ENCODE measurements at places on chromosomes 12 and 14. TPM values are rescaled to one million over a fixed set of nuclear protein-coding genes. Genes with fewer than 3 reads are reported as not detected.

The PIANP gene
- not detected for total RNA-seq

The RFX4 gene
- not detected for total RNA-seq

GRCh38 chr12:84789184-84789583 is 123.4 kb downstream of the SLC6A15 start:
- H3K27me3 ChIP-seq: no peaks in the 10 kb centered on the region
- no peak overlapping the region for H3K4me3 ChIP-seq
- no peak overlapping the region for H3K27ac ChIP-seq
- no peaks in the 10 kb centered on the region for H3K4me1 ChIP-seq
- no peak for DNase-seq

- no peaks in the 10 kb centered on the region for H3K36me3 ChIP-seq
- DNase-seq: no peak
- no peak overlapping the region for H3K27ac ChIP-seq
- peaks cover 4% of the 10 kb centered on the region for H3K4me1 ChIP-seq
- no peaks in the 10 kb centered on the region for H3K27me3 ChIP-seq
- H3K4me3 ChIP-seq: no peak overlapping the region
Measured at GRCh38 chr12:15180325-15180724, 40.9 kb downstream of the RERG start.

DNA sequence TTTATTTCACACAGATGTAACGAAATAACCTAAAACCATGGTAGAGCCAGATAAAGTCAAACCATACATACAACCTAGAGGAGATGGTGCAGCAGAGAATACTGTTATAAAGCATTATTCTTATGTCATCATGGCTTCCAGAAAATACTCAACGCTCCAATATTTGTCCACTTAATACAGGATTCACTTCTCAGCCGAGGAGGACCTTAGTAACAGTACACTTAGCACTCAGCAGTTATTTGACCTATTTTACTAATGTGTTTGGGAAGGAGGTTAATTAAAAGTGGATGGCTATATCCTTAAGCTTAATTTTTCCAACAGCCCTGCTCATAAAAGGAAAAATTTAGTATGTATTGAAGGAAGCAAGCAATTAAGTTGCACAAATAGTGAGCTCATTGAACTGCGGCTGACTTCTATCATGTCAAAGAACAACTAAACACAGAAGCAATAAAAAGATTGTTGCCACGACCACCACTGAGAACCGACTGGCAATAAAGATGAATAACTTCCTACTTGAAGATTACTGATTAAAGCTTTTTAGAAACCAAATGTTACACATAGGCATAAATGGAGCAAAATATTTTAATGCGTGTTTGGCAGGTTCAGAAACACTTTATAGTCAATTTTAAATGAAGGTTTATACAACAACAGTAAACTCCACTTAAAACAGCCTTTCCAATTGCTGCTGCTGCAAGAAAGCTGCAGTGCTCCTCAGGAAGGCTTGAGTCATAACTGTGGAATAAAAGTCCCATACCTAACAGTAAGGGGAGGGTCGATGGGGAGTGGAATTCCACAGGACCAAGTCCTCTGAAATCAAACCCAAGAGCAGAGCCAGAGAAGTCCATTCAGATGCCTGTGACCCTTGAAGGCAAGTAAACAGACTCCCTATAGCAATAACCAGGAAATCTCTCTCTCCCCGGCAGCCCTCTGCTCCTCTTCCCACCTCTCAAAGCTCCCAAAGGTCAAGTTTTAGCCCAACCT is 218.9 kb upstream of the CDKN3 start:
- H3K36me3 ChIP-seq: no peaks in the 10 kb centered on the region
- no peaks in the 10 kb centered on the region for H3K27me3 ChIP-seq
- no peak for DNase-seq
- no peak overlapping the region for H3K4me3 ChIP-seq

DNA sequence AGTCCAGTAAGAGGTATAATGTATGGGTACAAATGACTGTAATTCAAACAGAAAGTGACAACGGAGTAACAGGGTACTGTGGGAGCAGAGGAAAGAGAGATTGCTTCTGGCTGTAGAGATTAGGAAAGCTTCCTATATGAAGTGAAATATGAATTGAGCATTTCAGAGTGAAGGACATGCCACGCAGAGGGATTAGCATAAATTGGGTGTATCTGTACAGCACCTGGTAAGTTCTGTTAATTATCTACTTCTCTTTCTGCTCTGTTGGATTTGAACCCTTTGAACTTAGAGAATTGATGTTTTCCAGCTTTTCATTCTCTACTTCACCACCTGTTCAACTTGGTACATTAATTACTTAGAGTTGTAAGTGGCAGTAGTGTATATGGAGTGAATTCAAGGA is 8.8 kb downstream of the STK38L start:
- no peaks in the 10 kb centered on the region for H3K4me1 ChIP-seq
- no peaks in the 10 kb centered on the region for H3K36me3 ChIP-seq
- no peak for DNase-seq
- H3K4me3 ChIP-seq: no peak overlapping the region
- H3K27ac ChIP-seq: no peak overlapping the region

- no peak overlapping the region for H3K27ac ChIP-seq
- H3K27me3 ChIP-seq: no peaks in the 10 kb centered on the region
- no peak for DNase-seq
- H3K36me3 ChIP-seq: no peaks in the 10 kb centered on the region
- H3K4me1 ChIP-seq: no peaks in the 10 kb centered on the region
- no peak overlapping the region for H3K4me3 ChIP-seq
Measured at GRCh38 chr14:35471803-35472202, 62.2 kb upstream of the INSM2 start.

The TSHR gene
- 0.36 TPM for total RNA-seq

- peak overlapping the region; percentile 5 for H3K4me3 ChIP-seq
- no peaks in the 10 kb centered on the region for H3K4me1 ChIP-seq
- H3K36me3 ChIP-seq: no peaks in the 10 kb centered on the region
- DNase-seq: no peak
- no peak overlapping the region for H3K27ac ChIP-seq
Measured at GRCh38 chr12:108337235-108338223, 1.6 kb downstream of the CMKLR1 start.

DNA sequence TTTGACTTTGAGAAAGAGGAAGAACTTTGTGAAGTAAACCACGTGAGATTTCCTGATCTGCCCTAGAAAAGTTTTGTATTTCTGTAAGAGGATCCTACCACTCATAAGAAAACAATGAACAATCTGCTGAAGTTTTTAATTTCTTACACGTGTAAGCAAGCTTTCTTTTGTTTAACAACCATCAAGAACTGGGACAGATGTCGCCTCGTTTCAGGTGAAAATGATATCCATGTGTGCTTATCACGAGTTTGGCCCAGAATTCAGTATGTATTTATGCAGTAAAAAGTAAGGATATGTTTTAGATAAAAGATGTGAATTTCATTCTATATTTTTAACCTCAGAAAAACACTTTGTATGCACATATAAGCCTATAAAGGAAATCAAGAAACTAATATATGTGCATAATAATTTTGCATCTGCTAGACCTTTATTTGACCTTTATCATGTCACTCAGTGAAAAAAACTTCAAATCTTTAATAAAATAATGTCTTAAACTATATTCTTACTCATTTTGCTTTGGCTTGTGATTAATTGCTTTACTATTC is 56.9 kb upstream of the DHRS4 start:
- H3K4me1 ChIP-seq: no peaks in the 10 kb centered on the region
- DNase-seq: no peak
- no peaks in the 10 kb centered on the region for H3K36me3 ChIP-seq
- no peak overlapping the region for H3K4me3 ChIP-seq
- no peak overlapping the region for H3K27ac ChIP-seq

All from prostate gland (tissue), 2 donors.